B cell (primary cell): ENCODE measurements at places on chromosomes 12 and 14. TPM values are rescaled to one million over a fixed set of nuclear protein-coding genes. Genes with fewer than 3 reads are reported as not detected.

Gene KITLG
- not detected in 2 replicates for polyA plus RNA-seq

Gene OTX2
- polyA plus RNA-seq = not detected in 2 replicates

Gene MGP
- polyA plus RNA-seq = 0.39 and 0.74 TPM in 2 replicates

Gene PDE6H
- polyA plus RNA-seq = not detected in 2 replicates

Gene HOTAIR
- not detected in 2 replicates for polyA plus RNA-seq

Gene PIK3C2G
- not detected in 2 replicates for polyA plus RNA-seq

Gene PLA2G1B
- not detected in 2 replicates for polyA plus RNA-seq

Gene TEAD4
- polyA plus RNA-seq = not detected in 2 replicates

Gene ZDHHC22
- polyA plus RNA-seq = not detected in 2 replicates

Gene OVCH1
- polyA plus RNA-seq = not detected in 2 replicates

Gene FSCB
- polyA plus RNA-seq = not detected in 2 replicates

Gene CALM1
- 264 and 383 TPM in 2 replicates for polyA plus RNA-seq

Gene RPS6KL1
- 0.52 and 4.4 TPM in 2 replicates for polyA plus RNA-seq

Gene SLC7A8
- polyA plus RNA-seq = 0.19 and 0.25 TPM in 2 replicates

Gene CRACR2A
- 15.2 and 18.0 TPM in 2 replicates for polyA plus RNA-seq

Gene ANKRD33
- not detected in 2 replicates for polyA plus RNA-seq
